ENCODE measurements at places on chromosomes 7 and 10.

- no peak for DNase-seq
These were observed 215.4 kb downstream of the COBL start for GRCh38 chr7:51101111-51101757.

GRCh38 chr7:2760098-2760889 is 72.3 kb downstream of the AMZ1 start:
- no peak for DNase-seq

- no peak for DNase-seq
These were observed 38.0 kb upstream of the PIP4K2A start for GRCh38 chr10:22752272-22752889.

DNA sequence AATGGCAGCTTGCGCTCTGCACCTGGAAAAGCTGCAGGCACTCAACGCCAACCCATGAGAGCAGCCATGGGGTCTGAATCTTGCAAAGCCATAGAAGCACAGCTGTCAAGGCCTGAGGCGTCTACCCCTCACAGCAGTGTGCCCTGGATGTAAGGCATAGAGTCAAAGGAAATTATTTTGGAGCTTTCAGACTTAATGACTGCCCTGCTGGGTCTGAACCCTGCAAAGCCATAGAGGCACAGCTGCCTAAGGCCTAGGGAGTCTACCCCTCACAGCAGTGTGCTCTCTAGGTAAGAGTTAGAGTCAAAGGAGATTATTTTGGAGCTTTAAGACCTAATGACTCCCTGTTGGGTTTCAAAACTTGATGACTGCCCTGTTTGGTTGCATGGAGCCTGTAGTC is 706.9 kb upstream of the VSTM2A start:
- DNase-seq = no peak

- peak; percentile 78 for DNase-seq
These were observed 95.4 kb downstream of the HIPK2 start for GRCh38 chr7:139682136-139683013.

- no peak for DNase-seq
These were observed 65.2 kb upstream of the FAM20C start for GRCh38 chr7:127064-127598.

DNA sequence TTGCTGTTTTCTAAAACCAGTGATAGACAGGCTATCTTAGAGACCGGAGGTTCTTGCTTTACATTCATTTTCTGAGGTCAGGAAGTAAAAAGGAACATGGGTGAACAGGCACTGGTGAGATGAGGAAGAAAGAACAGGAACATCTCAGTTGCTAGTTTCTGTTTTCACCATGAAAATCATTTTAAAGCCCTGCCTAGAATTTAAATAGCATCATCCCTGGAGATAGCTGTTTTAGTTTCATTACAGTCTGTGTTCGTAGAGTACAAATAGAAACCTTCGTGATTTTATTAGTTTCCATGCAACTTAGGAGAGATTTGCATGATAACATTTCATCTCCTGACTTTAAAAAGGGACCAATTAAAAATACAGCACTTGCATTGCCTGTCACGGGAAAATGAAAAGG is 14.7 kb downstream of the KCNMA1 start:
- no peak for DNase-seq

DNA sequence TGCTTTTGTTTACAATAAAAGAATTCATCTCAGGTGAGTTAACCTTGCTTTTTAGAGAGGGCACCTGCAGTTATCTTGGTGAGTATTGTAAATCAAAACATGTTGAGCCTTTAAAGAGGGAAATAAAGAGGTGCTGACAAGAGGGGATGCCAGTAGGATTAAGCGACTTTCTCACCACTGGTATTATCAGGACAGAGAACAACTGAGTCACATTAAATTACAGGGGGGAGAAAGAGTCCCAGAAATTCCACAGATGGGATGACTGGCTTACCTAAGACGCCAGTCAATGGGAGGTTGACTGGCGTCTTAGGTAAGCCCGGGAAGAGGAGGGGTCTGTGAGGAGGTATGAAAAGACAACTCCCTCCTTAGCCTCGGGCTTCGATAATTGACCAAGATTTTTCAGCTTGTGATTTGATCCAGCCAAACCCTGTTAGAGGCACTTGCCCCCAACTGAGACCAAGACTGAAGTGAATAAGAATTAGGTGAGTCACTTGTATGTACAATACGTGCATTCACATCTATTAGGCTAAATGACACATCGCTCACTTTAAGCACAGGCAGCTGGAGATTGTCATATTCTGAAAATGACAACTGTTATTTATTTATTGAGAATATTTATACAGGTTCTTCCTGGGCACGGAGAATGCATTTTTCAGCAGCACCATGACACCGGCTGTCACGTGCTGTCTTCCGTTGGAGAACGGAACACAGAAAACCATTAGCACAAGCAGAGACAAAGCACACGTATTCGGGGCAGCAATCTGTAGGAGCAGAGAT is 117.6 kb downstream of the SEM1 start:
- DNase-seq = no peak

GRCh38 chr7:22476824-22477223 is 23.2 kb downstream of the STEAP1B start:
- no peak for DNase-seq

GRCh38 chr10:79185067-79185774 is 116.5 kb downstream of the ZMIZ1 start:
- DNase-seq = no peak

DNA sequence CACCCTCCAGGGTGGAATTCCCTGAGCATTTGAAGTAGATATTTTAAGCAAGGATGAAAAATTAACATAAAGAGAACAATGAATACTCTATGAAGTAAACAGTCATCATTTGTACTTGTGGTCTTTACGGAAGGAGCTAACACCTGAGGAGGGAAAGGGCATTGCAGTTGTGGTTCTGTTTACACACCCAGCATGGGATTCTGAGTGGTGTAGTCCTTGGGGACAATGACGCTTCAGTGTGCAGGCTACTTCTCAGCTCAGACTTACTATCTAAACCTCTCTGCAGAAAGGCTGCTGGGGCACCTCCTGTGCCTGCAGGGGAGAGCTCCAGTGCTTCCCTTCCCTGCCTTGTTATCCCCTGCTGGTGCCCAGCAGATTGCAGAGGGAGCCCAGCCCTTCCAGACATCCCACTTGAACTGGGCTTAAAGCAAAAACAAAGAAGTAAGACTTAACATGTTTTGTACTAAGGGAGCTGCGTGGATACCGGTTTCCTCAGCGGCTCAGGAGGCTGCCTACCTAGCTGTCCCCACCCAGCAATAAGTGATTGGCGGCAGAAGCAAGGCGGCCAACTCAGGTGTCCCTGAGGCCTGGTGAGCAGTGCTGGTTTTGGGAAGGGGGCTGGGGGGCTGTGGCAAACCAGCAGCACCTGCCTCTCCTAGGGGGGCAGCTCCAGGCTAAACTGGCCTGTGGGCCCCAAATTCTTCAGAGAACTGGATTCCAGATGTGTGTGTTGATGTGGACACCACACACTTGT is 89.1 kb downstream of the CELF2 start:
- no peak for DNase-seq

GRCh38 chr7:146736446-146737190 is 620.0 kb downstream of the CNTNAP2 start:
- DNase-seq = no peak

GRCh38 chr10:49072166-49072885 is 43.0 kb downstream of the VSTM4 start:
- no peak for DNase-seq

DNA sequence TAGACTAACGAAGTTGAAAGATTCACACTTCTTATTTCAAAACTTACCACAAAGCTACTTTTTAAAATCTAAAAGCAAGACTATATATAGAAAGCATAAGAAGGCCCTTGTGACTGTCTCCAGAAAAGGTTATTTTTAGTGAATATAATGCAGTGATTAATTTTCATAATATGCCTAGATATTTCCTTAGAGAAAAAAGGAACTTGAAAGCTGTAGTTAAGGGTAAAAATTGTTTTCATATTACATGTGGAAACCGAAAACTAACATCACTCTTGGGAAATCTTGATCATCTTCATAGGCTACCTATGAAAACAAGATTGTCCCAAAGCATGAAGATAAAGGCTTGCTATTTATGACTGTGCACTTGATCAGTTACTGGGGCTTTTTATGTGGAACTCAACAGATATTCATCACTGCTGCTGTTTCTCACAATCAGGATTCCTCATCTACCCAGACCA is 223.2 kb downstream of the SH2D4B start:
- DNase-seq = no peak

- no peak for DNase-seq
These were observed 279.8 kb downstream of the CAMK1D start for GRCh38 chr10:12628964-12629766.

DNA sequence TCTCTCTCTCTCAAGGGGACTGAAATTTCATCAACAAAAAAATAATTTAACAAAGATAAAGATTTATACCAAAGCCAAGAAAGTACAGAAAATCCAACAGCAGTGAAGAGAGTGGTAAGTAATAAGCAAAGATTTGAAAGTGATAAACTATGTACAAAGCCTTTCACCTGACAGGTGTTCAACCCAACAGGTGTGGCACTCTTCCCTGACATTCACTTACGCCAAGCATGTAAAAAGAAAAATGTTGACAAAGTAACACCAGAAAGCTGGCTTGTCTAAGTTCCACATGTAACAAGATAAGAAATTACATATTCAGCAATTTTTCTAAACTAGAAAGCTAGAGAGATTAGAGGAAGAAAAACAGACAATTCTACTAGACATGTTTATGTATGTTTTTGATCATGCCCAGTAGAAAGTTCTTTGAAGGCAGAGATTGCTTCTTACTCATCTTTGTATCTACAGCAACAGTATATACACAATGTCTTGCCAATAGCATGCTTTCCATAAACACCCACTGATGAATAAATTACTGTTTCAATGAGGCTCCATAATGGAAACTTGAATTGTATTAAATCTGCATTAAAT is 468.5 kb downstream of the PARD3 start:
- no peak for DNase-seq

GRCh38 chr7:137164251-137164650 is 179.3 kb downstream of the PTN start:
- DNase-seq = no peak

DNA sequence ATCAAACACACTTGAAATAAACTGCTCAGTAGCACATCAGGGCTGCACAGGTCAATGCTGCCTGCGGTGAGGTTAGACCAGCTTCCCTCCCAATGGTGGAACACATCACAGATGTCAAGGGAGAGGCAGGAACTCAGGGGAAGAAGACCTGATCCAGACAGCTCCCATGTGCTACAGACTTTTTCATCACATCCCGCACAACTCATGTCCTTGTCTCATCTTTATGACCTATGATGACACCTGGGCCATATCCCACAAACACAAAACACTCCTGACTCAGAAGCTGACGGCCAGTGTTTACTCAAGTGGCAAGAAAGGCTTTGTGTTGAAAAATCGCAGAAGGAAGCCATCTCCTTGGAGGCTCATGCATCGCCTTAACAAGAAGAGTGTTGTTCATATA is 91.6 kb downstream of the HTR5A start:
- no peak for DNase-seq

GRCh38 chr7:3488829-3489228 is 187.8 kb downstream of the SDK1 start:
- no peak for DNase-seq

- no peak for DNase-seq
These were observed 12.7 kb downstream of the EBF3 start for GRCh38 chr10:129951101-129951969.

DNA sequence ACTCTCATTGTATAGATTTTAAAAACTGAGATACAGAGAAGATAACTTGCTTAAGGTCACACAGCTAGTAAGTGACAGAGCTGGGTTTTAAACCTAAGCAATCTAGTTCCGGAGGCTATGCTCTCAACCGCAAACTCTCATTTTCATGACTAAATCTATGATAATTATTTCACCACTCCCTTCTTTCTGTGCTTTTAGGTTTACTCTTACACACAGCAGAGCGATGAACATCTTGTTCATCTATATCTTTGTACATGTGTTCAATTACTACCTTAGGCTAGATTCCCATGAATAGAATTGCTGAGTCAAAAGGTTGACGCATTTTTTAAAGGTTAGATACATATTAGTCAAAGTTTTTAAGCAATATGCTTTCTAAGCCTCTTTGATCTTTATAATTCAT is 154.8 kb downstream of the CHN2 start:
- DNase-seq = no peak

DNA sequence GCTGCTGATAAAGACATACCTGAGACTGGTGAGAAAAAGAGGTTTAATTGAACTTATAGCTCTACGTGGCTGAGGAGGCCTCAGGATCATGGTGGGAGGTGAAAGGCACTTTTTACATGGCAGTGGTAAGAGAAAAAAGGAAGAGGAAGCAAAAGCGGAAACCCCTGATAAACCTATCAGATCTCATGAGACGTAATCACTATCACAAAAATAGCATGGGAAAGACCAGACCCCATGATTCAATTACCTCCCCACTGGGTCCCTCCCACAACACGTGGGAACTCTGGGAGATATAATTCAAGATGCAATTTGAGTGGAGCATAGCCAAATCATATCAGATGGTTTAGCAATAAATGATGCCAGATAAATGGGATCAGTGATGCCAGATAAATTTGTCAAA is 892.0 kb upstream of the CELF2 start:
- DNase-seq = no peak

- DNase-seq = no peak
These were observed 163.1 kb downstream of the PRKCQ start for GRCh38 chr10:6416892-6417512.

DNA sequence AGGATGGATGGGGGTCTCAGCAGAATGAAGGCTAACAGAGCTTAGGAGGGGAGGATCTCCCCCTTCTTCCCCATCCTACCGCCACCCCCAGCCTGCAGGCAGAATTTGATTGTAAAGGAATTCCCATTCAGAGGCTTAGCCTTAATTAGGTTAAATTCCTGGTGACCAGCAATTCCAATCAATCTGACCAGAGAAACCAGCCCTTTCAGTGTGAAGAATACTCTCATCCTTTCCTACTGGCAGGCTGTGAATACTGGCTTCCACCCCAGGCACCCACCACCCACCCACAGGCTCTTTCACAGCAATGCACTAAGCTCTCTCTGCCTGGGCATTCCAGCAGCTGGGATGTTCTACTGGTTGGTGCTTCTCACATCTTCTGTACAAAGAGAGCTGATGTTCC is 137.9 kb upstream of the LYZL1 start:
- DNase-seq = no peak

DNA sequence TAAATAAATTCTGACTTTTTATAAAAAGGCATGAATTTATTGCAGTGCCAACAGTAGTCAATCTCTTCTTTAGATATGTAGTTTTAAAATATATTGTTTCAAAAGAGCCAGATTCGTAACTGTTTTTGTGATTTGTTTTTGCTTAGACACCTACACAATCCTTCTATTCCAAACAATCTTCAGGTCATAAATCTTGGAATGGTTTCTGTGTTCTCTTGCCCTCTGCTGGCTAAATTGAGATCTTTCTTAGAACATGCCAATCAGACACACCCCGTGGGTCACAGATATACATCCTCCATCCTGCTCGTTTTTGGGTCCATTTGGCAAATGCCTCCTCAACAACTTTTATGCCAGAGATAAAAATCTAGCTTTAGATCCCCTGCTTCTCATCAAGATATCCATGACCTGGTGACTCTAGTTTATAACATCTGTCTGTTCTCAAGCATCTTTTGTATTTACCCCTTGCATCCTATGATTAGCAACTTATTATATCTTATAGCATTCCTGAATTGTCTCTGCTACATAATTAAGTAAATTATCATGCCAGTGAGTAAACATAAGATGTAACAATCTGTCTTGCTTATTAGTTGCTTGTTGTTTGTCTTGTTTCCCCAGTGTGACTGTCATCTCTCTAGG is 35.3 kb upstream of the IFRD1 start:
- DNase-seq = no peak

- no peak for DNase-seq
These were observed 124.3 kb downstream of the NRCAM start for GRCh38 chr7:108331971-108332370.

GRCh38 chr7:80642871-80643270 is 4.4 kb downstream of the CD36 start:
- no peak for DNase-seq

- peak; percentile 91 for DNase-seq
These were observed at the start of gene SLC25A28 for GRCh38 chr10:99619851-99620710. SLC25A28 (minus strand) TSS chr10:99620439; CDS start chr10:99620335, 104 bp downstream.

Measured in activated CD8-positive, alpha-beta memory T cell treated with anti-CD3 and anti-CD28 coated beads, Interleukin-2, amount 50 U/mL, for 48 hours (primary cell).